ENCODE measurements at places on chromosomes 6 and 20.

DNA sequence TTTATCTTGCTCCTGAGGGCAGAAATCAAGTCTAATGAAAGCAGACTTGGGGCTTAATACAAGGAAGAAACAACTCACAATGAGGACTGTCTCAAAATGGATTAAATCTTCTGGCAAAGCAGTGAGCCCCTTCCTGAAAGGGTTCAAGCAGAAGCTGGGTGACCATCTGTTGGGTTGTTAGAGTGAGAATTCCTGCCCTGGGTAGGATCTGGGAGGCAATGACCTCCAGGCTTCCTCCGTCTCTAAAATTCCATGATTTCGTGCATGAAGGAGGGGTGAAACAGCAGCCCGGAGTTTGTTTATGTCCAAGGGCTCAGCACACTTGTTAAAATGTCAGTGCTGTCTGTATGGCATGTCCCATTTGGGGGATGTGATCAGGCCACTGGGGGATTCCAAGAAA lies 64.0 kb upstream of the KCNK16 start:
- DNase-seq, result no peak

- no peak for DNase-seq
These were observed 4.7 kb upstream of the SLC22A2 start for GRCh38 chr6:160263196-160263939.

DNA sequence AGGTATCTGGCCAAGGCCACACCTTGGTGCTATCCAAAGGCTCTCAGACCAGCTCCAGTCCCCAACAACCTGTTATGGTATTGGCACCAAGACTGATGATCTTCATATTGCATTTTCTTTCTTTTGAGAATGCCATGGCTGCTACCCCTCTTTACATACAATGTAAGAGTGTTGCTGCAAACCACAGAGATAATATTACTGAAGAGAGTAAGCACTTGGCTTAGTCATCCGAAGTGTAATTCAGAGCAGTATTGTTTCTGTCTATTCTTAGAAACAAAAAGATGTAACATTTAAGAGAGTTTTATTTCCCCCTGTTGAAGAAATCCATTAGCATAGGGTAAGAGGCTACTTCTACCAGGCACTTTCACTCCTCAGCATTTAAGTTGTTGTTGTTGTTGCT lies 212.5 kb downstream of the C6orf118 start:
- DNase-seq, result no peak

DNA sequence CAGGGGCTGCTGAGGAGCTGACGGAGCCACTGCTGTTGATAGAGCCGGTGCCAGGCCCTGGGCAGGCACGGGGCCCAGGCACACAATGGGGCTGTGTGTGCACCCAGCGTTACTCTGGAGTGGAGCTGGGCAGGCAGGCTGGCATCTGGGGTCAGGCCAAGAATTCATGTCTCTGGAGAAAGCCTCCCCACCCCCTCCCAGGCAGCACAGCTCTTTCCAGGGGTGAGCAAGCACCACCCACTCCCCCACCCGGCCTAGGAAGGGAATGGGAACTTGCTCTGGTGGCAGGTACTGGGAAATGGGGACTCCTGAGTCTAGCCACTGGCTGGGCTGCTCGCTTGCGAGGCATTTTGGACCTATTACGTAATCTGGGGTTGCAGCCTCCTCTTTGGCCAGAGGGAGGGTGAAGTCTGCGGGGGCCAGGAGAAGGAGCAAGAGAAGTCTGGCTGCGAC lies 22.7 kb downstream of the TFEB start:
- no peak for DNase-seq

- DNase-seq, result peak; percentile 68
These were observed 51.0 kb upstream of the TCF21 start for GRCh38 chr6:133837801-133838349.

DNA sequence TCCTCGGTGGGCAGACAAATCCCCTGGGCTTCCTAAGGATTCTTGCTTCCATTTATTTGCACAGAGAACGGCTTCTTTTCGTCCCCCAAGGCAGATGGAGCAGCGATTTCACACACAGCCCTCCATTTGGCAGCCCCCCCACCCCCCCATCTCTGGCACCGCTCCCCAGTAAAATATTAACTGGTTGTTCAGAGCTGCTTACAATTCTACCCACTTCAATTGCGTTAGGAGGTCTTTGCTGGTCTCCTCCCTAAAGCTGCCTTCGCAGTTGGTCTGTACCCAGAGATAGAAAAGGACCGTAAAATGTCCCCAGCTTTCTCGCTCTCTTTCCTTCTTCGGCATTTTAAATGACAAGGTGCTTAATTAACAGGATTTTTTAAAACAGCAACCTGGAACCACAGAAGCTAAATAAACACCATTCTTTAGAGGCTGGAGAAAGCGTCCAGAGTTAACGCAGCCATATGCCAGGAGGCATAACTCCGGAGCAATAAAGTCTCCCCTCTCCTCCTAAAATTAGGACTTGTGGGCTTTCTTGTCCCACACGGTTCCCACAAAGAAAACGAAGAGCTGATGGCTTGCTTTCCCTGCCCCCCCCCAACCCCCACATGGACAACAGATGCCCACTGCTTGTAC lies 1.7 kb upstream of the ZMYND8 start:
- DNase-seq, result no peak

DNA sequence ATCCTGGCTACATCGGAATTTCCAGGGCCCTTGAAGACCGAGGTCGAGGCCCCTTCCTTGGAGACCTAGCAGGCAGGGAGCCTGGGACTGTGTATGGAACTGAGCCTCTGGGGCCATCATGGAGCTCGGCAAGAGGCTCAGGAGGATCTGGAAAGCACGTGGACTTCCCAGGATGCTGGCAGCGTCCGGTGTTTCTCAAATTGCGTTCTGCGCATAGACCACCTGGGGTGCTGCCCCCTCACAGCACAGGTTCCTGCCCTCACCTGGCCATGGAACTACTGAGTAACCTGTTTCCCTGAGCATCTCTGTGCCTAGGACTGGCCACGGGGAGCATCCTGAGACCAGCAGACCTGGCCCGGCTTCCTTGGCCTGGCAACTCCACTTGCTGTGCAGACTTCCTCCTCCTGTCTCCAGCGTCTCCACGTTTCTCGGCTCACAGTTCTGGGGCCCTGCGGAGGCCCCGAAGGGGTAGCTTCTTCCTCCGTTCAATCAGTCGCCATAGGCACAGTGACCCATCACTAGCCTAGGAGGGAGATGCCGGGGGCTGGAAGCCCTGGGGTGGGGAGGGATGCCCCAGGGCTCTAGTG lies 144.3 kb downstream of the CDH4 start:
- DNase-seq, result no peak

DNA sequence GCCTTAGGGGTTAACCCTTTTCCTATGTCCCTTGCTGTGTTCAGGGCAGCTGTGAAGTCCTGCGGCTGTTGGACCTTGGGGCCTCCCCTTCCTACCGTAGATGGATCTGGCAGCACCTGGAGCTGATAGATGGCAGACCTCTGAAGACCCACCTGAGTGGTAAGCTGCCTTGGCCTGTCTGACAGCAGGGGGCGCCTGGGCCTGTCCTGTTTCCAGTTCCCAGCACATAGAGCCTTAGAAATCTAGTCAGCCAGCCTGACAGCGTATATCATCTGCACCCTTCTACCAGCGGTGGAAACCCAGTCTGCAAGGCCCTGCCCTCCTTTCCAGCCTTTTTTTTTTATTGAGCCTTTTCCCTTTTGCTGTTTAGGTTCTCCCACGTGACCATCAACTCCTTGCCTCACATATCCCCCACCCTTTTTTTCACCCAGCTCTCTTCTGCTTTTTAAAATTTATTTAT lies 26.6 kb downstream of the CNBD2 start:
- peak; percentile 75 for DNase-seq

GRCh38 chr6:72824833-72825232 lies 203.0 kb downstream of the KCNQ5 start:
- DNase-seq, result no peak

DNA sequence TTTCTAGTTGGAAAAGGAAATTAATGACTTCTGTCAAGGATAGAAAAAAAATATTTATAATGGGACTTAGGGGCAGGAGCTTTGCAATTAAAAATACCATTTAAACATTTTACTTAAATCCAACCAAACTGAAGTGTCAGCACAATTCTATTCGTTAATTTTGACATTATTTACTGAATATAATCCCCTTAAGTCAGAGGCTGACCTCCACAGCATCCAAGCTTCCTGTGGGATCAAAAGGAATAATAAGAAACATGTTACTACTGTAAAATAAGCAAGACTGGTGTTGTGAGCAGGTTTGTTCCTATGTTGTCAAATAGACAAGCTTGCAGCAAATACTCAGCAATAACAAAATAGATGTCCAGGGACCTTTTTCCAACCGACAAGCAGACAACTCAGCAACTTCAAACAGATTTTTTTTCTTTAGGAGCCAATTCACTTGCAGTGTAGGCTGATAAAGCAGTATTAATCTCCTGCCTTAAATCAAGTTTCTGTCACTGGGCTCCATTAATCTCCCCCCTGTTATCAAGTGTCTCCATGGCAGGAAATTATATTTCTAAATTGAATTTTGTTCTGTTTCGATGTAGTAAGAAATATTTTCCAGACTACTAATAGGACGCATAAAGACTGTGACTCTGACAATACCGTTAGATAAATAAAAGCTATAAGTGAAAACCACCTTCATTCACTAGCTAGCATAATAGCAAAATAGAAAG lies 157.4 kb downstream of the HACE1 start:
- DNase-seq, result no peak

DNA sequence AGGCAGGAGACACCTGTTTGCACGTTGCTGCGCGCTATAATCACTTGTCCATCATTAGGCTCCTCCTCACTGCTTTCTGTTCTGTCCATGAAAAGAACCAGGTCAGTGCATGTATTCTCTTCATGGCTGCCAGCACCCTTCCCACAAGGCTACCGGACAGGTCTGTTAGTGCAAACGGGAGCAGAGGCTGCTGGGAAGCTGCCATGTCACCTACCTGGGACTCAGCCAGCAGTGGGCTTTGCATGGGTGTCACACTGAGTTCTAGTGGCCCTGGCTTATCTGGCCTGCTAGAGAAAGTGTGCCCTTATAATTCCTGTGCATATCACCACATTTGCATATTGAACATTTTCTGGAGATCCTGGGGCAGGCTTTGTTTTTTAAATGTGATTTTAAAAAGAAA lies 24.8 kb downstream of the LYRM2 start:
- no peak for DNase-seq

GRCh38 chr6:25750906-25751305 lies 3.6 kb upstream of the SLC17A4 start:
- no peak for DNase-seq

GRCh38 chr6:136669299-136669699 lies 119.1 kb upstream of the MAP7 start:
- DNase-seq, result no peak

DNA sequence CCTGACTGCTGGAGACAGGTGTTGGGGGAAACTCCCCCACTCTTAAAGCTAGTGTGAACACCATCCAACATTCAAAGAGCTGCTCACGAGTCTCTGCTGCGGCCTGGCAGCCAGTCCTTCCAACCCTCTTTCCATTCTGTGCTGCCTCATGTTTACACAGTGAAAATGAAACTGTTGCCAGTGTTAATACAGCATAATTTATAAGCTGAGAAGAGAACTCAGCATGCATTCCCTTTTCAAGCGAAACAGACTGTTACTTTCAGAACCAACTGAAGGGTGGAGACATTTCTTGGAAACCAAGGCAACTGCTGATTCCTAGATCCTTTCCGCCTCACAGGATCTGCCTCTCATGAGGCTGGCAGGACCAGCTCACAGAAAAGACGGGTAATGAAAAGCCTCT lies 533.8 kb upstream of the ID4 start:
- DNase-seq, result peak; percentile 93

GRCh38 chr6:130147111-130147510 lies 75.6 kb downstream of the SAMD3 start:
- DNase-seq, result no peak

DNA sequence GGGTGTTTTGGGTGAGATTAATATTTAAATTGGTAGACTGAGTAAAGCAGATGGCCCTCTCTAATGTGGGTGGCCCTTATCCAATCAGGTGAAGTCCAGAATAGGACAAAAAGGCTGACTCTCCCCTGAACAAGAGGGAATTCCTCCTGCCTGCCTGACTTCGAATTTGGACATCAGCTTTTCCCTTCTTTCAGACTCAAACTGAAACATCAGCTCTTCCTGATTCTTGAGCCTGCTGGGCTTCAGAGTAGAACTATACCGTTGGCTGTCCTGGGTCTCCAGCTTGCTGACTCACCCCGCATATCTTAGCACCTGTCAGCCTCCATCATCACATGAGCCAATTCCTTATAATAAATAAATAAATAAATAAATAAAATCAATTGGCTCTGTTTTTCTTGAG lies 15.0 kb upstream of the TGM6 start:
- no peak for DNase-seq

DNA sequence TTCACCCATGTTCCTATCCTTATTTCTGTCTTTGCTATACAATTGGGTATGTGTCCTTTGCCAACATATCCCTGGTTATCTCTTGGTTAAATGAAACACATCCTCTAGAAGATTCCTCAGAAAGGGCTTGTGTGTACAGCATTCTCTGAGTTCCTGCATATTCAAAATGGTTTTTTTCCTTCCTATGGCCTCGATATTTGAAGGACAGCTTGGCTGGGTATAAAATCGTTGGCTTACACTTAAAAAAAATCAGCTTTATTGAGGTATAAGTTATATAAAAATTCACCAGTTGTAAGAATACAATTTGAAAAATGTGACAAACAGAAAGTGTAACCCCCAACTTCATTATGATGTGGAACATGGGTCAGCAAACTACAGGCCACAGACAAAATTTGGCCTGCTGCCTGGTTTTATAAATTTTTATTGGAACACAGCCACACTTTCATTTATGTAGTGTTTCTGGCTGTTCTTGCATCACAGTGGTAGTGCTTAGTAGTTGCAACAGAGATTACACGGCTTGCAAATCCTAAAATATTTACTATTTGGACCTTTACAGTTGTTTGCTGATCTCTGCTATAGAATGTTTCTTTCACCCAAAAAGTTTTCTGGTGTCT lies 16.7 kb downstream of the PCMT1 start:
- no peak for DNase-seq

DNA sequence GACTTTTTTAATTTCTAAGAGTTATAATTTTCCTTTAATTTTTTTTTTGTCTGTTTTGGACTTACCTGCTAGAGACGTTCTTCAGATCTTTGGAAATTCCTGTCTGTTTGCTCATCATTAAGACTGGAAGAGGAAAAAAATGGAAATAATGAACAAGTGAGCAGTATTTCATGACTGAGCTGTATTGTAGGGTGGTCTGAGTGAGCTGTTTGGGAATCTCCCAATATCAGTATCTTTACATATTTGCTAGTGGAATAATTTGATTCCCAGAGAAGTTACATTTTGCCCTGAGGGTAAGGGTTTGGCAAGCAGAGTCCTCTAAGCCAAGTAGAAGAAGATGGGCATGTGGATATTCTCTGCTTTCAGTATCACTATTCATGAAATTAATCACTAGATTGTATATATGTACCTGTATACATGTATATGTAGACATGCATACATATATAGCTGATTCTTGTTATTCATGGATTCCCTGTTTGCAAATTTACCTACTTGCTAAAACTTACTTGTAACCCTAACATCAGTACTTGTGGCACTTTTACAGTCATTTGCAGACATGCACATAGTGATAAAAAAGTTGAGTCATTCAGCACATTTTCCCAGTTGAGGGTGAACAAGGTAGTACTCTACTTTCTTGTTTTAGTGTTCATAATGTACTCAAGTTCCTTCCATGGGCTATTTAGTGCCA lies 13.5 kb downstream of the ZC2HC1B start:
- DNase-seq, result no peak
